ENCODE measurements at places on chromosomes 2 and 18.
A peak's percentile ranks its signal among the peaks of the same experiment; 100 is the strongest.

GRCh38 chr2:168515502-168515901 lies 59.4 kb downstream of the CERS6 start:
- DNase-seq: no peak

DNA sequence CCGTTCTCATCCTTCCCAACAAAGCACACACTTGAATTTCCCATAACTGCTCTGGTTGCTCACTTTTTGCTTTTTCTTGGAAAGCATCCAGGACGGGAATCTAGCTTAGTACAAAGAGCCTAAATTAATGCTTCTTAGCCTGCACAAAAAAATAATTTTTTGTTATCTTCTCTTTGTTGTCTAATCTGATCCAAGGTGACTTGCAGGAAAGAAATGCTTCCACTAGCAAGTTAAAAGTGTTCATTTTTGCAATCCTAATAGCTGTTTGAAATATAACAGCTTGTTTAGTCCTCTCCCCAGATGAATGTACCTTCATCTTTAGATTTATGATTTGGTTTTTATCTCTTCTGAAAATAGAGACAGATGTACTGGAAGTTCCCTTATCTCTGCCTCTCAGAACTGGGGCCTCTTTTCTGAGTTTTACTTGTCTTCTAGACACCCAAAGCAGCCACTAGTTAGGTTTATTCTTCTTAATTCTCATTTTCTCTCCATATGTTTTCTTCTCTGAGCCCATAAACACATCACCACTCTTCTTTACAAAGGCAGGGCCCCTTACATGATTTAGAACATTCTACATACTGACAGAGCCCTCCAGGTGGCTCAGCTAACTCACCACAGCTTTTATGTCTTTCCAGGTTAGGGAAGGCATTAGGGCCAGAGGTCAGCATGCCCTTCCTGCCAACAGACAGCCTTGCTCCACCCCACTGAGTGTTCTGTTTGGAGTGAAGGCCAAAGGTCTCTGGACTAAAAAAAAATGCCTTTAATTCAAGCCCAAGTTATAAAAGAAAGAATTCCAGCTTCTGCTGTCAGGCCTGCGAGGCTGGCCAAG lies 74.7 kb upstream of the MAP4K3 start:
- DNase-seq: no peak

DNA sequence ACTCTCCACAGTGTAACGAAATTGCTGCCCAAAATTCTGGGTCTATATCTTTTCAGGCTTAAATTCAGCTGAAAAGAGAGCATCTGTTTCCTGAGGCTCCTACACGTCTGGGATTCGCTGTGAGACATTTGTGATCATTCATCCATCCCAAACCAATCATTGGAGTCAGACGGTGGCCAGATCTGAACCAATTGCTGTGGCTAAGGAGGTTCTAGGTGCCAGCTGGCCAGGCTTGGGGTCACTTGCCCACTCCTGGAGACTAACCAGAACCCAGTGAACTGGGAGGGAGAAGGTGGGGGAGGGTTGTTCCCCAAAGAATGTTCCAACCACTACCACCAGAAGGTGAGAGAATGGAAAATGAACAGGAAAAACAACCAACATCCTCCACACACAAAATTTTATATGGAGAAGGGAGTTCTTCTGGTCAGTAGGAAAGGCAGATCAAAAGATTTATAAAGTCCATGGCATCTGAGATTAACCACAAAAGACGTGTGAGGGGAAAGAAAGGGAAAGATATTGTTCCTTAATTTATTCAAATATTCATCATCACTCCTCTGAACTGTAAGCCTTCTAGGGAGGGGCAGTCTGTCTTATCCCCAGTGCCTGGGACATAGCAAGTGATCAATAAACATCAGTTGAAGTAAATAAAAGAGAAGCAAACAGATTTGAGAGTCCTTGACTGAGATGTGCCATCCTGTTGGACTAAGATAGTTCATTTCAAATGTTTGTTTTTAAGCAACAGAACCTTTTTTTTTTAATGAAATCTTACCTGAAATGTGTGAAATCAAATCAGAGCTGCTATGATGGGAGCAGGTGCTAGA lies 3.0 kb upstream of the RTKN start:
- DNase-seq: no peak

DNA sequence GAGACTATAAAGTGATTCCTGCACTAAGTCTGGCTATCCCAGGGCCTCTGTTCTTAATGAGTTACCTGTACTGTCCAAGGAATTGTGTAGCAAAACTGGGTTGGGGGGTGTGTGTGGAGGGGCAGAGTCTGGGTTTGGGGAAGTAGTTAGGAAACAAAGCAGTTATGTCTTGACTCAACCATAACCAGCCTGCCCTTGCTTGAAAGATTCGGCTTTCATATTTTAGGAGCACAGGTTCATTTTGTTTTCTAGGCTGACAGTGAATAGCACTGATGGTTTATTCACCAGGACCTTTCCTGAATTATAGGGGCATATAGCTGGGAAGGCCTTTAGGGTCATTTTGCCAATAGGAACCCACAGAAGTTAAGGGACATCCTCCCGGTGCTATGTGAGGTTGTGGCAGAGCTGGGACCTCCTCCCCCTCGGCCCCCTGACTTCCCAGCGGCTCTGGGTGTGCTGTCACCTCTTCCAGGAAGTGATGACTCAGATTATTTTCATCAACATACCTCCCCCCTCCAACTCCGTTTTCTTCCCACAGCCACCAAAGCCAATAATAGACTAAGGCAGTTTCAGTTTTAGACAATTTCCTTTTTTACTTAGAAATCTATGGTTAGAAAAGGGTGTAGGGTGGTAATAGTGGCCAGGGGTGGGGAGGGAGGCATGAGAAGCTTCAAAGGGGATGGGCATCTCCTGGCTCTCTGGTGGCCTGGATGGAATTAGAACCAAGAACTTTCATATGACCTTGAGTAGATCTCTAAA lies 44.8 kb downstream of the SETBP1 start:
- DNase-seq: peak; percentile 29

- no peak for DNase-seq
Measured at GRCh38 chr2:8554296-8554806, 127.5 kb upstream of the ID2 start.

- DNase-seq: no peak
Measured at GRCh38 chr2:143071185-143071876, 57.9 kb upstream of the ARHGAP15 start.

- no peak for DNase-seq
Measured at GRCh38 chr2:20501974-20502373, 55.1 kb downstream of the RHOB start.

DNA sequence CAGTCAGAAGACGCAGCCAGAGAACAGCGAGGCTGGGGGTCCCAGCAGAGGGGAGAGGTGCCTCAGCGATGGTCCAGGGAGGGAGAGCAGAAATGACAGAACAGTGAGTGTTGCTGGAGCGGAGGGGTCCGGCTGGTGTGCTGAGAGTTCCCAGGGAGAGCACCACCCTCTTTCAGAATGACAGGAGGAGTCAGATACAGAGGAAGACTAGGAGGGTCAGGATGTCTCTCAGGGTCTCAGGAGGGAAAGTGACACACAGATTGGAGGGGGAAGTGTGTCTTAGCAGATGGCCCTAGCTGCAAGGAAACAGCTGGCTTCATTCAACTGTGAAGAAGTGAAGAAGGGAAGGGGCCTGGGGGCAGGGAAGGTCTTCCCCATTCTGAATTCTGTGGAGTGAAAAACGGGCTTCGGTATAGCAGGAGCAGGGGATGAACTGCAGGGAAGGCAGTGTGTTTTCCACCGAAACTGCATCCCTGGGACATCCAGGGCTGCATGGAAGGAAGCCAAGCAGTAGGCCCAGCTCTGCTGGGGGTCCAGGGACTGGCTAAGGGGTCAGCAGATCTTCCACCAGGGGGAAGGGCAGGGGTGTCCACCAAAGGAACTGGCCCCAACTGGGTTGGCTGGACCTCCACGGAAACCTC lies 90.0 kb upstream of the OTOS start:
- no peak for DNase-seq

DNA sequence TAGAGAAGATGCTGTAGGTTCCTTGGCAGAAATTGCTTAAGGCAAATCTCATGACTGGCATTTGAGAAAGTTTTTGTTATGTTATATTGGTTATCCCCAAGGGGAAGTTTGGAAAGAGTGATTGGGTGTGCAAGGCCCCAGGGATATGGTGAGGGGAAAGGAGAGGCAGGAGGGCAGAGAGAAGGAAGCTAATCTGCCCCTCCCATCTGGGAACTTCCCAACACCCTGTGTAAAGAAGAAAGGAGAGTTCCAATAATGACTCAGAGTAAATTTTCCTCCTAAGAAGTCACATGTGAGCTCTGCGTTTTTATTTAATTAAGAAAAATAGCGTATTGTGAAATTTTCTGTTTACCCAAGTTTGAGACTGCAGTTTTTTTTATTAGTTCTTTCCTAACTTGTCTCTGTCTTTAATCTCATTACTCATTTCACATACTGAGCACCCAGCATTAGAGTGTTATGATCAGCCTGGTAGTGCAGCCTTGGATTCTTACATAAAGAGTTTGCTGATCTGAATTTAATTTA lies 3.1 kb upstream of the KYNU start:
- DNase-seq: no peak

DNA sequence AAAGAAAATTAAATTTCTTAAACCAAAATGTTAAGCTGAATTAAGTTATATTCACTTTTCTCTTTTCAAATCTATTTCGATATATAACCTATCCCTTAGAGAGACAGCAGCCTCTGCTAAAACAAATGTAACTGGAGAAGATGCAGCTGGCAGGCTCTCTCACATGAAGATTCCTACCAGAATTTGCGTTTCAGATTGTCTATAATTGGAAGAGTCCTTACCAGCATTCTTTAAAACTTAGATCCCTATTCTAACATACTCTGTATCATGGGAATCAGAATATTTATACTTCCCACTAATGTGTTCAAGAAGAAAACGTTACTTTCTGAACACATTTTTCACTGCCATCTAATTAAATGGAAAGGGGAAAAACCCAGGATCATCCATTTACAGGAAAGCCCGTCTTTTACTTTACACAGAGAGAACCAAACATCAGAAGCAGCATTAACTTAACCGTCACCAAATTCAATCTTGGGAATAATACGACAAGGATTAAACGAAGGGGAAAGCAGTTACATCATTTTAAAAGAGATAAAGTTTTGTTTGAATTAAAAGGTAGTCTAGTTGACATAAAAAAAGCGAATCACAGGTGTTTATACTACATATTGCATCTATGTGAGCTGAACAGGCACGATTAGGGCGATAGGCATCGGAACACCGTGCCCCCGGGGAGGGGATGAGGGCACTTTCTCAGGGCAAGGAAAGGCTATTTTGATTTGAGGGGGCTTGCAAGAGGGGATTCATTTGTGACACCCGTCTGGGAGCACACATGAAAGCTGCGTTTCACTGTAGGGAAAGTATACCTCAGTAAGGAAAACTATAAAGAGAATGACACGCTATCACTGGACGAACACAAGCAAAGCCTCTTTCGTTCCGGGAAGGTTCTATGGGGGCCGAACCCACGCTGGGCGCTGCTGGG lies 1.3 kb downstream of the PTPN2 start:
- no peak for DNase-seq

- DNase-seq: no peak
Measured at GRCh38 chr18:54878159-54878622, 49.9 kb downstream of the RAB27B start.

- DNase-seq: no peak
Measured at GRCh38 chr18:55275039-55275901, 312.7 kb downstream of the TCF4 start.

- DNase-seq: no peak
Measured at GRCh38 chr18:24369426-24369825, 28.2 kb downstream of the OSBPL1A start.

DNA sequence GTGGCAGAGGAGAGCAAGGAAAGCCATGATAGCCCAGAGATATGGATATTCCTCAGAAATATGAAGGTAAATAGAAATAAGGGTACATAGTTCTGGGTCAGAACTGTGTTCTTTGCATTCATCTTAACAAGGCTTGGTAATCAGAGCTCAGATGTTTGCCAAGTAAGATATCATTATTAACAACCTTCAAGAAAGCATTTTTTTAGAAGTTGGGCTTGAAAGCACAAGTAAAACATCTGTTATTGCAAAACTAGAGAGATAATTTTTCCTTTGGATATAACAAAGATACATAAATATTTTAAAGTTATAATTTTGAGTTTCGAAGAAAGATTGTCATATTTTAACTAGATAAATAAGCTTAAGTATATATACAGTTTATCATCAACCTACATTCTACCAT lies 171.4 kb downstream of the ZNF804A start:
- DNase-seq: no peak
